ENCODE measurements at places on chromosomes 3 and 15.

DNA sequence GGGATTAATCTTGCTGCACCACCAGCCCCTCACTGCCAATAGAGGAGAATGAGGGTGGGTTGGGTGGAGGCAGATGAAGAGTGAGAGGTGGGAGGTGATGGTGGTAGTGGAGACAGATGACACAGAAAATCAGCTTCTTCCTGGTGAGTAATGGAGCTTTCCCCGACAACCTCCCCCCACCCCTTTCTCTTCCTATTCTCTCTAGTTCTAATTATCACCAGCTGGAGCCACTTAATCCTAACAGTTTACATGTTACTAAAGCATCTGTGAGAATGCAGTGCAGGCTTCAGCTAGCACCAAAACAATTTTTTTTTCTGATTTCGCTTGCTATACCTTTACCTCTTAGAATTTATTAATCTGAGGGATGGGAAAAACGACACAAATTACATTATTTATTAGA lies 116.1 kb upstream of the DNAJC19 start:
- no peak for DNase-seq

DNA sequence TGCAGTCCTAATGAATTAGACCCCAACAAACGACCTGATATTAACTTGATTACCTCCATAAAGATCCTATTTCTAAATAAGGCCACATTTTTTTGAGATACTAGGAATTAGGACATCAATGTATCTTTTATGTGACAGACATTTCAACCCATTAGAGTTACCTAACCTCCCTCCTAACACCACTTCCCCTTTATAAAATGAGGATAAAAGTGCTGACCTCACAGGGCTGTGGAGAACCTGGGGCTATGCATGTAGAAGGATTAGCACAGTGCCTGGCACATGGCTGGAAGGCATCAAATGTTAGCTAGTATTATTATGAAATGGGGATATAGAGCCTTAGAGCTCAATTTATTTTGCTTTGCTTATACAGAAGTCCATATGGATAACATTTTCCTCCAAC lies 53.5 kb upstream of the LRRN1 start:
- no peak for DNase-seq

GRCh38 chr15:42273900-42274701 lies 868 bp upstream of the TMEM87A start:
- peak; percentile 84 for DNase-seq

- no peak for DNase-seq
Measured at GRCh38 chr3:150763841-150764483, 993 bp upstream of the SIAH2 start.

Measured in GM04503 (cell line).